ENCODE measurements at places on chromosomes 4 and X.

DNA sequence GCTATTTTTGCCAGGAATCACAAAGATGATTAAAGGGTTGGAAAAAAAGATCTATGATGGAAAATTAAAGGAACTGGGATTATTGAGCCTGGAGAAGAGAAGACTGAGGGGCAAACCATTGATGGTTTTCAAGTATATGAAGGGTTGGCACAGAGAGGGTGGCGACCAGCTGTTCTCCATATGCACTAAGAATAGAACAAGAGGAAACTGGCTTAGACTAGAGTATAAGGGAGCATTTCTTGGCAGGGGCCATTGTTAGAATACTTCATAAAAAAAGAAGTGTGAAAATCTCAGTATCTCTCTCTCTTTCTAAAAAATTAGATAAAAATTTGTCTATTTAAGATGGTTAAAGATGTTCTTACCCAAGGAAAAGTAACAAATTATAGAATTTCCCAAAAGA lies 75.1 kb downstream of the NPNT start:
- DNase-seq, result no peak

- DNase-seq, result no peak
Observed at GRCh38 chr4:147863111-147863747, 131.3 kb downstream of the ARHGAP10 start.

DNA sequence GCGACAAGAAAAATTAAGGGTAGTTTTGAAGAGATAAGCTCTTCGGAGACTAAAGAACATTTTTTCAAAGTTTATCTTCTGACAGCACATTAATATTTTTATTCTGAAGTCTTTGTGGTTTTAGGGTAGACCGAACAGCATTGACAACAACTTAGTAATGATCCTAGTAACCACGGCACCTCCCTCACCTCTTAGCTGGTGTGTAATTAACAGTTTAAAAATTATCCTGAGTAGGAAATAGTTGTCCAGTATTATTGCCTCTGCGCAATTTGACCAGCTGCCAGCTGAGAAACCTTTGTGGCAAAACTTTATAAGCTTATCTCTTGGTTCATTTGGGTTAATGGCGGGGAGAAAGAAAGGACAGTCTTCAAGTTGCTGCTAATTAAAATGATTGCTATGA lies 213.6 kb downstream of the CBLL2 start:
- no peak for DNase-seq

- DNase-seq, result peak; percentile 38
Observed at GRCh38 chrX:39439906-39440798, 638.9 kb downstream of the MID1IP1 start.

DNA sequence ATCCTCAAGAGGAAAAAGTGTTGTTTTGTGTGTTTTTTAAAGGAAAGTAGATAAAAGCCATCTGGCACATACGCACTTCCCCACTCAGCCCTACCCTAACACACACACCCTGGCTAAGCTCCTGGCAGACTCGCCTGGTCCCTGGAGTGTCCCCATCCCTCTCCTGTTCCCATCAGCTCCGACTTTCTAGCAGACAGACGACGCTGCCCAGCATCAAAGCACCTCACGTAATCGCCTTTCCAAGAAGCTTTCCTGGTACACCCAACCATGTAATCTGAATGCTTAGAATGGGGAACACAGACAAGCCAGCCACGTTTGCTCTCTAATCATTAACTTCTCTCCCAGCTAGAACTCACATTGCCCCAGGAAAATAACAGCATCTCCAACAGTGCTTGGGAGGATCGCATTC lies 116.2 kb downstream of the AFAP1 start:
- DNase-seq, result no peak

DNA sequence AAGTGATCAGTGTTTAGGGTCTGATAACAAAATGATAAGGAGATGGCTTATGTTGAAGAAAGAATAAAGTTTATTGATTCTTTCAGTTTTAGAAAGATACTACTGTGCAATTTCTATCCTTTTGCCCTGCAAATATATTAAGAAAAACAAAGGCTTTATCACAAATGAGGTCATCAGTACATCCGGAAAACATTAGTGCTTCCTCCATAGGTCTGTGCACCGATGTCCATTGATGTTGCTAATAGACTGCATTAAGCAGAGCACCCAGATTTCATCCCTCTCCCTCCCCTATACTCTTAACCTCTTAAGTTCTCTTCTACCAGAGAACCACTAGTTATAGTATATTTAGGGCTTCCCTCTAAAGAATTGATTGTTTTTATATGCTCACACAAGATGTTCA lies 53.7 kb upstream of the HHIP start:
- DNase-seq, result no peak

DNA sequence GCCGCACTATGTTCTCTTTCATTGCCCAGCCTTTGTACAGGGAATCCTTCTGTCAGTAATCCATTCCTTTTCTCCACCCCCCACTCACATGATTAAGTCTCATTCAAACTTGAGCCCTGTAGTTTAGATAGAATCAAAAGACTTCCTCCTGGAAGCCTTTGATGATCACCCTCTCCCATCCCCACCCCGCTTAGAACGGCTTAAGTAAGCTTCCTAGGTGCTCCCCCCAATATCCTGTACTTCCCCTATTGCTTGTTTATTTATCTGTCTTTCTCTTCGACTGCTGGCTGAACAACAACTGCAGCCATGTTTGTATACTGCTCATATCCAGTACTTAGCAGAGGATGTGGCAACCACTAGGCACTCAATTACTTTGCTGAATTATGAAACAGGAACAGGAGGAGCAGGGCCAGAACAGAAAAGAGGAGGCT lies 38.5 kb upstream of the GPC3 start:
- DNase-seq, result no peak

DNA sequence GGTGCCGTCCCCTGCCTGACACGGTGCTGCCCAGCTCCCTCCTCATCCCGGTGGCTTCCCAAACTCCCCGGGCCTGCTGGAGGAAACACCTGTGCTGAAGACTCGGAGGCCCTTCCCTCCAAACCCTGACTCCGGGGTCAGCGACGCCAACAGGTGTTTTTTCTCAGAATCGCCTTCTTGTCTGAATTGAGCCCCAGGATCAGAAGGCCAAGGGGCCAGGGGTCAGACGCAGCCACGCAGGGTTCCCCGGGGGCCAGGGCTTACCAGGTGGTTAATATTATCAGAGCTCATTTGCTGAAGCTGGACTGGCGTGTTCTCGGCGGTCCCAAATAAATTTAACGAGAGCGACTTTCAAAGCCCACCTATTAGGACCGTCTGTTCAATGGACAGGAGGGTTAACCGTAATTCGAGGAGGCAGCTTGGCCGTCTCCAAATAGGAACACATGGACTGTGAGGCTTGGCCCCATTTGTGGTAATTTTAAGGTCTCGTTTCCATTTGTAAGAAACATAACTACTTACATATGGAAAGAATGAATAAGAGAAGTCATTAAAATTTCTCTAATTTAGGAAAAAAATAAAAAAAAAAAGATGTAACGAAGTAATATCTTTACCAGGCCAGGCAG lies 239.3 kb downstream of the CRLF2 start:
- no peak for DNase-seq

GRCh38 chr4:105304085-105304484 lies 157.4 kb downstream of the TET2 start:
- DNase-seq, result no peak

DNA sequence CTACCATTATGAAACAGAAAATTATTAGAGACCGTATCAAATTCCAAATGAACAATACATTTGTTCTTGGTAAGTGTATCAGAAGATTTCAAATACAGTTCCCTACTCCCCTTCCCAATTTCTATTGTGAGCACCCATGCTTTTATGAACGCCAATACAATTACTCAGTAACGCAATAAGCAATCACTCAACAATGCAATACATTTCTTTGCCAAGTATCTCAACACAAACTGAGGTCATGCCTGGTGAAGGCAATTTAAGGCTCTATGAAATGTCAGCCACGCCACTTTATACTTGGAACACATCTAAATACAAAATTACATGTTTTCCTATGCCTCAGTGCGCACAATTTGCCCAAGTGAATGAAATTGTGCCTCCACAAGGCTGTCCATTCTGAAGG lies 712 bp downstream of the PNPLA4 start:
- DNase-seq, result no peak

DNA sequence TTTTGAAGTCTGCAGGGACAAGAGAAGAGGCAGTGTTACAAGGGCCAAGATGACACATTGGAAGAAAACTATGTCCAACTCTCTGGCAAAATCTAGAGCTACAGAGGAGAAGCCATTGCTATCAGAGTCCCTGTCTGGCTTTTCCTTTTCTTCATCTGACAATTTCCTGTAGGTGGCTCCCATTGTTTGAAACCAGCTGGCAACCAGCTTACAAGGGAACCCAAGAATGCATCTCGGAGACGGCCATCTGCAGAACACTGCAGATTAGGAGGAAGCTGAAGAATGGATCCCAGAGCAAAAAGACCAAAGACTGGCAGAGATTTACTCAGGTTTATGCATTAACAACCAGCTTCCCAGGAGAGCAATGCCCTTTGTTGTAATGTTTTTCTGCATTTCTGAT lies 216.2 kb upstream of the CTSO start:
- no peak for DNase-seq

- DNase-seq, result no peak
Observed at GRCh38 chrX:134482371-134482770, 22.4 kb downstream of the HPRT1 start.

DNA sequence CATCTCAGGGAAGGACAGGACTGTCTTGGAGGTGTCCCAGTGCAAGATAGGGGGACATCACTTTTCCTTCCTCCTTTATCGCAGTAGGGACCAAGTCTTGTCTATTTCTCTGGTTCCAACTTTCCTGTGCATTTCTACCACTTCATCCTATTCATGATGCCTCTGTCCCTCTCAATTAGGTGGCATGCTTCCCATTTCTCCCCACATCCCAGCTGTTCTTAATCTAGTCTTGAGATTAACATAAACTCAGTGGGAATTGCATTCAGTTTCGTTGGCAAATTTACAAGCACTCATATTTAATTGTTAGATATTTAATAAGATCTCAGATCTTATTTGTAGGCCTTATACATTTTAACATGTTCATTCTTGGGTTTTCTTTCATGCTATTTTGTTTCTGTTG lies 15.7 kb upstream of the ODAM start:
- no peak for DNase-seq

- no peak for DNase-seq
Observed at GRCh38 chr4:130056286-130056685, 960.3 kb downstream of the C4orf33 start.

DNA sequence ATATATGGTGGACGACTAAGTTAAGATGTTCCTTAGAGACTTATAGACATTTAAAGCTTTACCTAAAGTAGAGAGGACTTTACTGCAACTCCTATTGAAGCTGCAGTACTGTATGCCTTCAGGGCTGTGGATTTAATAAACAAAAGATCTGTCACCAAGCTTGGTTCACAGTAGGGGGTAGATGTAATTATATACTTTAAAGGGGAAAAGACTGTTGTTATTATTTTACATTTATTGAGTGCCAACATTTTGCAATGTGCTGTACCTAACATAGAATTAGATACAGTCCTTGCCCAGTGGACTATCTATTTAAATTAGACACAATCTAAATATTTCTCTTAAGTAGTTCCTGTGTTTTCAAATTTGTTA lies 67.2 kb downstream of the SLIT2 start:
- no peak for DNase-seq

GRCh38 chr4:55086578-55086977 lies 38.8 kb downstream of the KDR start:
- no peak for DNase-seq

DNA sequence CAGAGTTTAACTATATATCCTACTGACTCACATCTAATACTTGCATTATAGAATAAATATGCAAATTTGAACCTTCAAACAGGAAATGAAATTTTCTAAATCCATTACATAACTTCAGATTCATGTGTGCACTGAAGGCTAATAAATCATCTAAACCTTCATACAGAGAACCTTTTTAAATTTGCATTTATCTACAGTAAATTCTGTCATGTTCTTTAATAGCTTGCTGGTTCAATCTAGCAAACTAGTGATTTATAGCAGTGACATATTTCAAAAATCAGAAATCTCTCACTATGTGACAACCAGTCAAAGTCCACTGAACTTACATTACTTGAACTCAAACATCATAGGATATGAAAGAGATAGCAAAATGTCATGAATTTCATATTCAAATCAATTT lies 65.1 kb downstream of the LRBA start:
- no peak for DNase-seq

- no peak for DNase-seq
Observed at GRCh38 chrX:105697984-105698781, 124.2 kb upstream of the NRK start.

DNA sequence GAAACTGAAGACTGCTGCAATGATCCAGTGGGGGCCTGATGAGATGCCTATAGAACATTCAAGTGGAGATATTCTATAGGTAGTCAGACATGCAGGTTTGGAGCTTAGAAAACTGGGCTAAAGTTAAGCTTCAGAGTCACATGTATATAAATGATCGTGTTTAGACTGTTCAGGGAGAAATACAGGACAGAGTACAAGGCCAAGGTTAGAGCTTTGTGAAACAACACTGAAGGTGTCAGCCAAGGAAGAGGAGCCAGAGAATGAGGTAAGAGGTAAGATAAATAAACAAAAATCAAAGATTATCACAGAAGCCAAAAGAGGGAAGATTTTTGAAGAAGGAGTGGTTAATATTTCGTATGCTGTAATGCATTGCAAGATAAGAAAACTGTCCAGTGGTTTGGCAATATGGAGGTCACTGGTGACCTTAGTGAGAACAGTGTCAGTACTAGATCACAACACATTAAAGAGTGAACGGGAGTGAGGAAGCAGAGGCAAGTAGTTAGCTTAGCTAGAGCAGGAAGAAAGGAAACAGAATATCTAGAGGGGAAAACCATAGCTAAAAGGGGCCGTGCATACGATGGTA lies 58.0 kb upstream of the KLHL13 start:
- no peak for DNase-seq

DNA sequence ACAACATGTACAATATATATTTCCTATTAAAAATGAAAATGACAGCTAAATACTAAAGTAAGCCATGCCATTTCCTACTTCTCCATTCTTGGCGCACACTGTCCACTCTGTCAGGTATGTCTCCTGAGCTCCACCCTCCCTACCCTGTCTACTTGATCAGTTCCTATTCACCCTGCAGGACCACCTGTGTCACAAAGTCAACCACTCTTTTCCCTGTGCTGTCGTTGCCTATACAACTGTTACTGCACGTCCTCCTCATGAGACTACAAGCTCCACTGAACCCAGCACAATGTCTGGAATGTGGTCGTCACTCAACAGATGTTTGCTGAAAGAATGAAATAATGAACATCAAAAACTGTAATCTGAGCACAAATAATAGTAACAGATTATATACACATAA lies 54.9 kb downstream of the SLC9A7 start:
- DNase-seq, result no peak

DNA sequence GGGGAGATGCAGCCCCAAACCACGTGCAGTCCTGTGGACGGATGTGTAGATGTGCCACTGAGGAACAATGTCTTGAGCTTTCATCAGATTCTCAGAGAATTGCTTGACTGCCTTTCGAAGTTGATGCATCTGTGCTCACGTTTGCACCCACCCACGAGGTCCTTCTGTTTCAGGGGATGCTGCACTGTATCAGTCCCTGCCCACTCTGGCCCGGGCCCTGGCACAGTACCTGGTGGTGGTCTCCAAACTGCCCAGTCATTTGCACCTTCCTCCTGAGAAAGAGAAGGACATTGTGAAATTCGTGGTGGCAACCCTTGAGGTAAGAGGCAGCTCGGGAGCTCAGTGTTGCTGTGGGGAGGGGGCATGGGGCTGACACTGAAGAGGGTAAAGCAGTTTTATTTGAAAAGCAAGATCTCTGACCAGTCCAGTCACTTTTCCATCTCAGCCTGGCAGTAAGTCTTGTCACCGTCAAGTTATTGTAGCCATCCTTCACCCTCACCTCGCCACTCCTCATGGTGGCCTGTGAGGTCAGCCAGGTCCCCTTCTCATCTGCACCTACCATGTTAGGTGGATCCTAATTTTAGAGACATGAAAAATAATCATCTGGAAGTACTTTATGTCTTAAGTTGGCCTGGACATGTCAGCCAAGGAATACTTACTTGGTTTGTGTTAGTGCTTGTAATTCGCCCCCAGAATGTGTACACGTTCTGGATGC lies 36.4 kb upstream of the MSANTD1 start:
- DNase-seq, result no peak
